ENCODE measurements at places on chromosomes 5 and 9. TPM values are rescaled to one million over a fixed set of nuclear protein-coding genes. Genes with fewer than 3 reads are reported as not detected.
A peak's percentile ranks its signal among the peaks of the same experiment; 100 is the strongest.

The IRX1 gene
- 13.8 TPM for total RNA-seq

DNA sequence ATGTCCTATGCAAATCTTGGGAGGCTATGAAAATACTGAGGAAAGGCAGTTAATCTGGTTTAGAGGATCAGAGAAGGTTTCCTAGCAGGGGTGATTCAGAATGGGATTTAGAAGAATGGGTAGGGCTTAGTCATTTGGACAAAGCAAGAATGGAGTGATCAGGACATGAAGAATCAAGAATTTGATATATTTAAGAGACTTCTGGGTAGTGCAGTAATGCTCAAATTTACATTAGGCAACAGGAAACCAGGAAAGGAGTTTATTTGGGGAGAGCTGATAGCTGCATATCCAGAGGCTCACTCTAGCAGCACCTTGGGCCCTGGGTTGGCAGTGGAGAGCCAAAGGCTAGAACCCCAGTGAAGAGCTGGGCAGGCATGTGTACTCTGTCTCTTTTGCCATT, 78.9 kb upstream of the PAPPA start:
- no peaks in the 10 kb centered on the region for H3K27me3 ChIP-seq
- H3K4me3 ChIP-seq, result no peak overlapping the region
- H3K4me1 ChIP-seq, result peaks cover 18% of the 10 kb centered on the region
- H3K36me3 ChIP-seq, result no peaks in the 10 kb centered on the region
- peak overlapping the region; percentile 81 for H3K27ac ChIP-seq
- DNase-seq, result peak; percentile 38

DNA sequence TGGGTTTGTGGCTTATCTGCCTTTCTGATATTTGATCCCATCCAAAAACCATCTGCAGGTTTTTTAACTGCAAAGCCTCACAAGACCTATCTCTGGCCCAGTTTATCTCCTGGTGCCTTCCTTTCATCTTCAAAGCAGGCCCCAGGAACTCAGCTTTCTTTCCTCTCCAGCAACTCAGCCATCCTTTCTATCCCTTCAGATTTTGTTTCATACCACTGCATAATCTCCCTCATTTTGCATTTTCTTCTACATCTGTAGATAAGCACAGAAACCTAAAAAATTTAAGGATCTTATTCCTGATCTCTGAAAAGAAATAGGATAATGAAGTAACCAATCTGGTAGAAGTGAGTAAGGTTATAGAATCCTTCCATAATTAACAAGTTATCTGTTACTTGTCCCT, 19.5 kb upstream of the ERCC6L2 start:
- H3K4me1 ChIP-seq, result peaks cover 60% of the 10 kb centered on the region
- DNase-seq, result no peak
- H3K4me3 ChIP-seq, result no peak overlapping the region
- peaks cover 8% of the 10 kb centered on the region for H3K36me3 ChIP-seq

The ENTPD2 gene
- 13.4 TPM for total RNA-seq

The ADAMTS6 gene
- total RNA-seq, result 17.8 TPM

The ARPC5L gene
- 84.2 TPM for total RNA-seq

GRCh38 chr5:55222092-55222984, 4.8 kb downstream of the MCIDAS start:
- DNase-seq, result no peak
- no peaks in the 10 kb centered on the region for H3K36me3 ChIP-seq
- no peak overlapping the region for H3K27ac ChIP-seq
- no peak overlapping the region for H3K4me3 ChIP-seq
- H3K4me1 ChIP-seq, result no peaks in the 10 kb centered on the region

- H3K4me3 ChIP-seq, result no peak overlapping the region
- no peak overlapping the region for H3K27ac ChIP-seq
- peak; percentile 31 for DNase-seq
- H3K4me1 ChIP-seq, result no peaks in the 10 kb centered on the region
- no peaks in the 10 kb centered on the region for H3K36me3 ChIP-seq
Observed at GRCh38 chr5:44294516-44294915, 94.7 kb downstream of the FGF10 start.

DNA sequence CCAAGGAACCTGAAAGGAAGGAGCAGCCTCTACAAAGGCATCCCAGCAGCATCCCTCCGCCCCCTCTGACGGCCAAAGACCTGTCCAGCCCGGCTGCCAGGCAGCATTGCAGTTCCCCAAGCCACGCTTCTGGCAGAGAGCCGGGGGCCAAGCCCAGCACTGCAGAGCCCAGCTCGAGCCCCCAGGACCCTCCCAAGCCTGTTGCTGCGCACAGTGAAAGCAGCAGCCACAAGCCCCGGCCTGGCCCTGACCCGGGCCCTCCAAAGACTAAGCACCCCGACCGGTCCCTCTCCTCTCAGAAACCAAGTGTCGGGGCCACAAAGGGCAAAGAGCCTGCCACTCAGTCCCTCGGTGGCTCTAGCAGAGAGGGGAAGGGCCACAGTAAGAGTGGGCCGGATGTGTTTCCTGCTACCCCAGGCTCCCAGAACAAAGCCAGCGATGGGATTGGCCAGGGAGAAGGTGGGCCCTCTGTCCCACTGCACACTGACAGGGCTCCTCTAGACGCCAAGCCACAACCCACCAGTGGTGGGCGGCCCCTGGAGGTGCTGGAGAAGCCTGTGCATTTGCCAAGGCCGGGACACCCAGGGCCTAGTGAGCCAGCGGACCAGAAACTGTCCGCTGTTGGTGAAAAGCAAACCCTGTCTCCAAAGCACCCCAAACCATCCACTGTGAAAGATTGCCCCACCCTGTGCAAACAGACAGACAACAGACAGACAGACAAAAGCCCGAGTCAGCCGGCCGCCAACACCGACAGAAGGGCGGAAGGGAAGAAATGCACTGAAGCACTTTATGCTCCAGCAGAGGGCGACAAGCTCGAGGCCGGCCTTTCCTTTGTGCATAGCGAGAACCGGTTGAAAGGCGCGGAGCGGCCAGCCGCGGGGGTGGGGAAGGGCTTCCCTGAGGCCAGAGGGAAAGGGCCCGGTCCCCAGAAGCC, 30.8 kb downstream of the CD180 start:
- peak overlapping the region; percentile 75 for H3K27ac ChIP-seq
- H3K36me3 ChIP-seq, result peaks cover 50% of the 10 kb centered on the region
- no peaks in the 10 kb centered on the region for H3K27me3 ChIP-seq
- DNase-seq, result peak; percentile 87
- peaks cover 9% of the 10 kb centered on the region for H3K4me1 ChIP-seq
- H3K4me3 ChIP-seq, result no peak overlapping the region

- H3K27me3 ChIP-seq, result no peaks in the 10 kb centered on the region
- H3K36me3 ChIP-seq, result no peaks in the 10 kb centered on the region
- H3K4me1 ChIP-seq, result no peaks in the 10 kb centered on the region
- H3K4me3 ChIP-seq, result no peak overlapping the region
- DNase-seq, result peak; percentile 1
Observed at GRCh38 chr5:21880164-21880563, 973.0 kb downstream of the CDH12 start.

DNA sequence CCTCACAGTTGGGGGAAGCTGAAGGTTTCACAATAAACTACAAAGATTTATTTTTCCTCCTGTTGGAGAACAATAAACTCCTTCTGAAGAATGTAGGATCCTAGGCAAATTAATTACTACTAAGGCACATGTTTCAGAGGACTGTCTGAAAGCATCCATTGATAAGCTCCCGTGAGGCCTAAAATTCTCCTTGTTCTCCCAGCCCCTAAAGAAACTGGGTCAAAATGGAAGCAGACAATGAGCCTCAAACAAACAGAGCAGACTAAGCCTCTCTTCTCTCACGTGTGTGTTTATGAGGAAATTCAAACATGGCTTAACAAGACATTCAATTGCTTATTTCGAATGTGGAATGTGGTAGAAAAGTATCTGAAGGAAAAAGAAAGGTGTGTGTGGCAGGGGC, 249.0 kb downstream of the GLIS3 start:
- no peak overlapping the region for H3K27ac ChIP-seq
- DNase-seq, result no peak
- H3K4me1 ChIP-seq, result no peaks in the 10 kb centered on the region
- no peak overlapping the region for H3K4me3 ChIP-seq
- H3K27me3 ChIP-seq, result no peaks in the 10 kb centered on the region

The WNT8A gene
- not detected for total RNA-seq

DNA sequence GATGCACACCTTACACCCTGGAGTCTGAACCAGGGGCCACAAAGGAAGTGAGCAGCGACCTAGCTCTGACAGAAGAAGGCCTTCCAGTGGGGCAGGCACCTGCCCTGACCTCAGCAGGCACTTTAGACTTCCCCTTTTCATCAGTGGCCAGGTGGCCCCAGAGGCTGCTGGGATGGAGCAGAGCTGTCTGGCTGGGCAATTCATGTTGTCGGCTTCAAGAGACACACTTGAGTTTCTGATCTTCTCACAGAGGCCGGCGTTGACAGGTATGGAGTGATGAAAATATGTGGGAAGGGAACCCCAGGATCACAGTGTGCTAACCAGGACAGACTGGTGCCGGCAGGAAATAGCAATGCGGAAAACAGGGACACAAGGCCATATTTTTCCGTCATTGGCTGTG, 375.5 kb downstream of the CTNND2 start:
- DNase-seq, result no peak
- H3K36me3 ChIP-seq, result no peaks in the 10 kb centered on the region
- no peaks in the 10 kb centered on the region for H3K4me1 ChIP-seq
- no peak overlapping the region for H3K27ac ChIP-seq

The FBXL17 gene
- 18.2 TPM for total RNA-seq

The TAL2 gene
- total RNA-seq, result not detected

DNA sequence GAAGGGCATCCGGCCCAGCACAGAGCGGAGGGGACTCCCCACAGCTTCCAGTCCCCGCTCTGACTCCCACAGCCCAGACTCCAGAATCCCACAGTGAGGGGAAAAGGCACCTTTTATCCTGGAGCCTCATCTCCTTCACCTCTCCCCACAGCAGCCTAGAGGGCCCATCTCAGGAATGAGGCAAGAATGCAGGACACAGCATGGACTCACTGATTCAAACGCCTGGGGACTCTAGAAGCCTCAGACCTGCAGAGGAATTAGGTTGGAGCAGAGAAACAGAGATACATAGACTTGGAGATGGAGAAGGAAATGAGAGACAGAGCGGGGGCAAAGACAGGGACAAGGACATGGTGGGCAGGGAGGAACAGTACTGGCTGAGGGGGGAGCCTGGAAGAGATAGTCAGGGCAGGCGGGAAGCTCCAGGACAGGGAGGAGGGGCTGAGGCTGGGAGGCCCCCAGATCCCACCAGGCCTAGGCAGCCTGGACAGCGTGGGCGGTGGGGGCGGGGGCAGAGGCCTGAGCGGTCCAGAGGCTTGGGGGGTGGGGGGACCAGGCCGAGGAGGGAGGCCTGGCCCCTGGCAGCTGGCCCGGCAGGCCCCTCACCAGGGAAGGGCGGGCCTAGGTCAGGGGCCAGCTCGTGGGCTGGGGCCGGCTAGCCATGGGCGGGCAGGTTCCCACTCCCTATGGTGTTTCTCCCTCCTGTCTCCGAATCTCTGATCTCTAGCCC, 15.8 kb downstream of the CNTFR start:
- H3K27ac ChIP-seq, result no peak overlapping the region
- no peak overlapping the region for H3K4me3 ChIP-seq
- DNase-seq, result no peak
- no peaks in the 10 kb centered on the region for H3K36me3 ChIP-seq
- H3K27me3 ChIP-seq, result peaks cover 25% of the 10 kb centered on the region

The SPINK6 gene
- total RNA-seq, result 1.9 TPM

- peaks cover 36% of the 10 kb centered on the region for H3K4me1 ChIP-seq
- no peaks in the 10 kb centered on the region for H3K27me3 ChIP-seq
Observed at GRCh38 chr5:75461679-75462078, 49.8 kb downstream of the CERT1 start.

The PKD2L2 gene
- total RNA-seq, result not detected

The C8G gene
- 1.1 TPM for total RNA-seq

- H3K4me1 ChIP-seq, result no peaks in the 10 kb centered on the region
- H3K27ac ChIP-seq, result peak overlapping the region; percentile 68
- no peaks in the 10 kb centered on the region for H3K36me3 ChIP-seq
- H3K4me3 ChIP-seq, result no peak overlapping the region
Observed at GRCh38 chr5:142568283-142568995, 117.5 kb downstream of the FGF1 start.

The FEM1C gene
- total RNA-seq, result 12.2 TPM

The GPR151 gene
- not detected for total RNA-seq

The AQP7 gene
- total RNA-seq, result not detected

DNA sequence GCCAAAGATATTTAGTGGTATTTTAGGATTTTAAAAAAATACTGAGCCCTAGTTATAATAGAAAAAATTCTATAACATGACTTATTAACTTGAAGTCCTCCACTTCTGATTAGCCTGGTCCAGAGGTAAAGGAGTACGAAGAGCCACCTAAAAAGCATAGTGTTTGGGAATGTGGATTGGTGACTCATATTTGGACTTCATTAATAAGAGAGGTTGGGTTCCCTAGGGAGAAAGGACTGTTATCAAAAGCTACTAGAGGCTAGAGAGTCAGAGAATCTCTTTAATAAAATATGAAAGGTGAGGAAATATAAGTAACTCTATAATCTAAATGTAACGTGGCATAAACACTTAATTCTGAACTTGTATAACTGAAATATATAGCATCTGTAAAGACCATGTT, 180.7 kb upstream of the TARS1 start:
- H3K4me1 ChIP-seq, result peaks cover 20% of the 10 kb centered on the region
- no peak for DNase-seq
- H3K4me3 ChIP-seq, result no peak overlapping the region
- no peaks in the 10 kb centered on the region for H3K27me3 ChIP-seq
- no peak overlapping the region for H3K27ac ChIP-seq
- H3K36me3 ChIP-seq, result no peaks in the 10 kb centered on the region

- H3K27ac ChIP-seq, result no peak overlapping the region
- no peaks in the 10 kb centered on the region for H3K36me3 ChIP-seq
- H3K4me3 ChIP-seq, result no peak overlapping the region
- H3K4me1 ChIP-seq, result no peaks in the 10 kb centered on the region
- no peak for DNase-seq
Observed at GRCh38 chr5:157566902-157567489, 8.6 kb downstream of the ADAM19 start.

- H3K27me3 ChIP-seq, result peaks cover 49% of the 10 kb centered on the region
- H3K4me3 ChIP-seq, result peak overlapping the region; percentile 62
- H3K4me1 ChIP-seq, result peaks cover 13% of the 10 kb centered on the region
- no peak overlapping the region for H3K27ac ChIP-seq
- DNase-seq, result no peak
Observed at GRCh38 chr5:139747583-139748504, 47.8 kb upstream of the PSD2 start.

The RGS7BP gene
- total RNA-seq, result not detected

DNA sequence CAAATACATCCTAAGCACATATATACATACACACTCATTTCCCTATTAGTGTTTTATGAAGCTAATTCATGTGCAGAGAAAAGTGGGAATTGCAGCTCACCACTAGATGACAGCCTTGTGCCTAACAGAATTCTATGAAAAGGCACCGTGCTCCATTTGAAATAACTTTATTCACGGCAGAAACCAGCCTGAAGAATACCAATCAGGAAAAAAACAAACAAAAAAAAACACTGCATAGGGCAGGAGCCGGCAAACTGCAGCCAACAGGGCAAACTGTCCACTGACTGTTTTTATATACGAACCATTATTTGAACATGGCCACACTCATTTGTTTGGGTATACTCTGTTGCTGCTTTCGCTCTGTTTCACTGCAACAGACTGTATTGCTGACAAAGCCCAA, 33.6 kb downstream of the ERMP1 start:
- no peak overlapping the region for H3K4me3 ChIP-seq
- no peaks in the 10 kb centered on the region for H3K27me3 ChIP-seq
- no peaks in the 10 kb centered on the region for H3K36me3 ChIP-seq

Data from MCF 10A (cell line).